Fibroblast of villous mesenchyme (primary cell): ENCODE measurements at places on chromosomes 13 and 19. TPM values are rescaled to one million over a fixed set of nuclear protein-coding genes. Genes with fewer than 3 reads are reported as not detected.

The RNF225 gene
- under 0.01 TPM in 1 of 2 replicates, not detected in the other for total RNA-seq

The STOML3 gene
- total RNA-seq = not detected in 2 replicates

The PCDH9 gene
- total RNA-seq = 5.8 and 9.9 TPM in 2 replicates

The ITGBL1 gene
- total RNA-seq = 21.2 and 42.5 TPM in 2 replicates

The C5AR2 gene
- total RNA-seq = under 0.01 TPM in 1 of 2 replicates, not detected in the other

The ARHGAP33 gene
- total RNA-seq = 1.7 and 2.3 TPM in 2 replicates

The WDR87 gene
- not detected in 2 replicates for total RNA-seq

The CGB7 gene
- under 0.01 and 0.32 TPM in 2 replicates for total RNA-seq

The LSM7 gene
- 69.3 and 78.2 TPM in 2 replicates for total RNA-seq

The ZNF426 gene
- total RNA-seq = 19.6 and 24.2 TPM in 2 replicates

The CTXN1 gene
- total RNA-seq = 1.9 and 3.0 TPM in 2 replicates

The ATP8B3 gene
- 0.86 and 1.6 TPM in 2 replicates for total RNA-seq

The ALG11 gene
- 20.0 and 26.3 TPM in 2 replicates for total RNA-seq

The PNMA8B gene
- total RNA-seq = 0.32 and 0.43 TPM in 2 replicates

The PARP4 gene
- 50.5 and 53.5 TPM in 2 replicates for total RNA-seq

The TEX29 gene
- 0.64 TPM in 1 of 2 replicates, not detected in the other for total RNA-seq

The SERPINE3 gene
- not detected in 2 replicates for total RNA-seq

The OSCAR gene
- under 0.01 and 0.64 TPM in 2 replicates for total RNA-seq

The SERP2 gene
- total RNA-seq = 5.5 and 5.6 TPM in 2 replicates

The SERTAD1 gene
- total RNA-seq = 20.0 and 22.0 TPM in 2 replicates

The MICOS13 gene
- total RNA-seq = 21.2 and 31.9 TPM in 2 replicates
